Natural killer cell (primary cell): ENCODE measurements at places on chromosomes 3 and 15.

- DNase-seq: no peak
Measured at GRCh38 chr3:62372621-62373041, 719 bp downstream of the FEZF2 start.

- DNase-seq: no peak
Measured at GRCh38 chr3:123327956-123328850, 120.7 kb downstream of the ADCY5 start.

- DNase-seq: no peak
Measured at GRCh38 chr3:182327196-182327681, 466.1 kb upstream of the ATP11B start.

DNA sequence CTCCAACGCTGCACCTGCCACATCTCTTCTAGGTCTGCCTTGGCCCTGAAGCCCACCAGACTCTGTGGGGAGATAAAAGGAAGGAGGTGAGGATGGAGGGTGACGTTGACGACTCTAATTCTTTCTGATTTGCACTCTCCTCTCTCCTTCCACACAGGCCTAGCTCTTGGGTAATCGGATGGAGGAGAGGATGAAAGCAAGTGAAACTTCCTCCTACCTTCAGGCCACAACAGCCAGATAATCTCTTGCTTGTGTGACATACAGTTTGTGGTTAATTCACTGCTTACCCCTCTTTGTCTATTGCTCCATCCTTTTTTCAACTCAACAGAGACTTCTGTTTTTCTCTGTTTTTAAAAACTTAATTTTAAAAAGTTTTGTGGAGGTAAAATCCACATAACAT lies 208.1 kb downstream of the SV2B start:
- DNase-seq: peak; percentile 15

DNA sequence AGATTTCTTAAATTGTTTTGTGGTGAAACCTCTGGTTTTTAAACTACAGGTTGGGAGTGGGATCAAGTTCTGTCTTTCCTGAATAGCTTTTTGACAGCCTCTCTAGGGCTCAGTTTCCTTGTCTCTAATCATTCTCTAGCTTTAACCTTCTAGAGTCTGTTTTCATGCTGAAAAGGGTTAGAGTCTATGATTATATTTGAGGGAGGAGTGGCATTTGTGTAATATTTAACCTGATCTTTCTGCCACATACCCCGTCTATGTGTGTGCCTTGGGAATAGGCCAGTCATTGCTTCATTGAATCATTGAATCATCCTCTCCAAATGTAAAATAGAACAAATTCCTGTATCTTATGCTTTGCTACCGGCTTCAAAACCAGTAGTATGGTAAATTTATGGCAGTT lies 204.9 kb downstream of the KLHL25 start:
- no peak for DNase-seq

- no peak for DNase-seq
Measured at GRCh38 chr15:22915866-22916515, 64.2 kb downstream of the CYFIP1 start.
